Left ventricle myocardium superior (tissue), 1 donor: ENCODE measurements at places on chromosomes 6 and 20.

DNA sequence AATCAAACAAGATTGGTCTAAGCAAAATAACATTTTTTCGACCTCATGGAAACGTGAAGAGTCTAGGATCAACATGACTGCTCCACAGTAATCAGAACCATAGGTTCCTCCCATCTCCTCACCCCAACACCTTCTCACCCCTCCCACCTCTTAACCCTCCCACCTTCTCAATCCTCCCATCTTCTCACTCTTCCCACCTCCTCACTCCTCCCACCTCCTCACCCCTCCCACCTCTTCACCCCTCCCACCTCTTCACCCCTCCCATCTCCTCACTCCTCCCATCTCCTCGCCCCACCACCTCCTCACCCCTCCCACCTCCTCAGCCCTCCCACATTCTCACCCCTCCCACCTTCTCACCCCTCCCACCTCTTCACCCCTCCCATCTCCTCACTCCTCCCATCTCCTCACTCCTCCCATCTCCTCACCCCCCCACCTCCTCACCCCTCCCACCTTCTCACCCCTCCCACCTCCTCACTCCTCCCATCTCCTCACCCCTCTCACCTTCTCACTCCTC, 567.4 kb downstream of the C6orf118 start:
- DNase-seq: no peak

GRCh38 chr20:34710861-34711574, 6.9 kb downstream of the TP53INP2 start:
- DNase-seq: no peak

DNA sequence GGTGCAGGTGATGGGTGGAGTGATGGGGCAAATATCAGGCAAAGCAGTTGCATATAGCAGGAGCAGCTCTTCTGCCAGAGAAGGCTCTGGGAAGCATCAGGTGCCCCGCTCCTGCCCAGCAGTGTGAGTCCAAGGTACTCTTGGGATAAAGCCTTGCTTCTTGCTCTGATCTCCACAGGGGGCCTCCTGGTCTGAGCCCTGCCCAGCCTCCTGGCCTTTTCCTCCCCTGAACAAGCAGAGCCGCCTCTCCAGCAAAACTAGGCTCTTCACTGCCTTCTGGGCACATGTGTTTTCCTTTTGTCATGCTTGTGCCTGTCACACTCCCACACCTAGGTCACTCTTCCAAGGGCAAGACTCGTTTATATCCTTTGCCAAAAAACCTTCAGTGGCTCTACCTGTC, 34.3 kb downstream of the SIRPA start:
- DNase-seq: no peak

DNA sequence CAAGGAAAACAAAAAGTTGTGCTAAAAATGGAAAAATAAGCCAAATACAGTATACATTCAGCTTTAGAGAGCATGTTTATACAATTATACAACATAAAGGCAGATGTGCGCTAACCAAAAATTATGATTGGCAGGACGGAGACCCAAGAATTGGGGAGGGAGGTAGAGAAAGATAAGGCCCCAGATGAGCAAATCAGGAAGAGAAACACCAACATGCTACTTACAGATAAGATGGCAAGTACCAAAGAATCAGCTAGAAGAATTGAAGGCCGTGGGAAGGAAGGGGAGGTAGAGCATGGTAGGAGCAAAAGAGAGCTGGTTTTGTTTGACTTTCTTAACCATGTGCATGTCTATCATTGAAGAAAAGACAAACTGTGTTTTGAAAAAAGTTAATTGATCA, 45.4 kb downstream of the PRND start:
- no peak for DNase-seq

DNA sequence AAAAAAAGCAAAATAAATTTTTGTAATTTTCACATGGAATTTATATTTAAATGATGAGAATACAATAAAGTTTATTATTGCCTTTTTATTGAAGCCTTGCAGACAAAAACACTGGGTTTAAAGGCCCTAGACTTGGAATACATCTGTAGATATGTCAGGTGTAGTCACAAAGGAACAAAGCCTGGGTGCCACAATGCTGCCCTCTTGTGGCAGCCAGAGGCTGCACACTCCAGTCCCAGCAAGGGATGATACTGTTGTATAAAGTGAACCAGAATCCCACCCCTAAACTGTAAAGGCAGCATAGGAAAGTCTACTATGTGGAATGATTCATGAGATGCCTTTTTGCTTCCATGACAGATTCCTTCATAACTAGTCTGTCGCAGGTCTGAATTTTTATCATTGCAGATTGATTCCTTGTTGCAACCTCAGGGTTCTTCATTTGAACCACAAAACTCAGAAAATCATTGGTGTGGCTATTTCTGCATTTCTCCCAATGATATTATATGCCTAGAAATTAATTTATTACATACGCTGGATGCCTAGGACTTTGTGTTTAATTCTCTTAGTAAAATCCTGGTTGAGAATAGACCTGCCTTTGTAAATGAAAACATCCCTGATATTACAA, 37.0 kb downstream of the MAK start:
- DNase-seq: peak; percentile 65
